ENCODE measurements at places on chromosomes 3 and 15.

- no peak for DNase-seq
Measured at GRCh38 chr15:68687136-68687735, 108.4 kb downstream of the CORO2B start.

DNA sequence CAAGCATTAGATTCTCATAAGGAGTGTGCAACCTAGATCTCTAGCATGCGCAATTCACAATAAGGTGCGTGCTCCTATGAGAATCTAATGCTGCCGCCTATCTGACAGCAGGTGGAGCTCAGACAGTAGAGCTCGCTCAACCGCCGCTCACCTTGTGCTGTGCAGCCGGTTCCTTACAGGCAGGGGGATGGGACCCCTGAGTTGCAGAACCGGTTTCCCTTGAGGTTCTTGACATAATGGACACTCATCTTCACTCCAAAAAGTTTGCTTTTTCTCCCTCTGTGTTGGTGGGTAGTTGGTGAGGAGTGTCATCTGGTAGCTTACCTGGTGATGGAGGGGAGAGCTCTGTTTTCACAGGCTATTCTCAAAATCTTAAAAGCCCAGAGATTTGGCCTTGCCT is 324.0 kb upstream of the TBL1XR1 start:
- peak; percentile 88 for DNase-seq

GRCh38 chr3:69423463-69424155 is 37.7 kb upstream of the FRMD4B start:
- no peak for DNase-seq

- DNase-seq, result no peak
Measured at GRCh38 chr3:64853456-64853855, 165.7 kb upstream of the ADAMTS9 start.

DNA sequence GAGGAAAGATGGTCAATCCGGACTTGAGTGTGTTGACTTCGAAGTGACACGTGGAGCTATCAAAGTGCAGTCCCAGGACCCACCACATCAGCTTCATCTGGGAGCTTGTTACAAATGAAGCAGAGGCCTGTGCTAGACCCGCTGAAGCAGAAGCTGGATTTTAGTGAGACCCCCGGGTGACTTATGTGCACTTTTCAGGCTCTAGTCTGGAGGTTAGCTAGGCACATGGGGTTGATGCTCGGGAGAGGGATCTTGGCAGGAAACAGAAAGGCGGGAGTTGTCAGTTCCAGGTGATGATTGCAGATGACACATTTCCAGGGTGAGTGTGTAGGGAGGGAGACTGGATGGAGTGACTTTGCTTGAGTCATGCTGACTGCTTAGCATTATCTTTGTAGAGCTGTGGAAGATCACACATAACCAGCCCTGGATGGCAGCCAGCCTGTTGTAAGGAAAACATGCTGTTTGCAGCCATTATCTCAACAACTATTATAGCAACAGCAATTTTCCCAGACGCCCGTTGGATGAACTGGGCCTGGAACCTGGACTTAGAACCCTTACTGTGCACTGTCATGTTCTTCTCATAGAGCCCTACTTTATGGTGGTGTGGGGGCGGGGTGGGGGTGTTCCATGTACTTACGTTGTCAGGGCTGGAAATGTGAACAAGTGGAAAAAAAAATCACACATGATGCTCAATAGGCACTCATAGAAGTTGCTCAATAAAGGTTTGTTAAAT is 122.4 kb downstream of the THSD4 start:
- DNase-seq, result no peak

- no peak for DNase-seq
Measured at GRCh38 chr15:56537881-56538280, 72.9 kb upstream of the MNS1 start.

DNA sequence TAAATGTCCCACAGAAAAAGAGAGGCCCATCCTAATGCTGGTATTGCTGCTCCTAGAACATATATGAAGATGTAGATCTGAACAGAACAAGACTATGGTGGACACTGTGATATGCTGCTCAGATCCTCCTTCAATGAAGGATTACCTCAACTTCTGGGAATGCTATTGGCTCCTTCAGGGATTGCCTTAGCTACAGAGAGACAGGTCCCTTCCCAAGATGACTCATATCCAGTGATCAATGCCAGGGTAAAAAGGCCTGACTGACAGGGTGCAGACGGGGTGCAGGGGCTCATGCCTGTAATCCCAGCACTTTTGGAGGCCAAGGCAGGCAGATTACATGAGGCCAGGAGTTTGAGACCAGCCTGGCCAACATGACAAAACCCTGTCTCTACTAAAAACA is 20.5 kb upstream of the STAG1 start:
- DNase-seq, result no peak

DNA sequence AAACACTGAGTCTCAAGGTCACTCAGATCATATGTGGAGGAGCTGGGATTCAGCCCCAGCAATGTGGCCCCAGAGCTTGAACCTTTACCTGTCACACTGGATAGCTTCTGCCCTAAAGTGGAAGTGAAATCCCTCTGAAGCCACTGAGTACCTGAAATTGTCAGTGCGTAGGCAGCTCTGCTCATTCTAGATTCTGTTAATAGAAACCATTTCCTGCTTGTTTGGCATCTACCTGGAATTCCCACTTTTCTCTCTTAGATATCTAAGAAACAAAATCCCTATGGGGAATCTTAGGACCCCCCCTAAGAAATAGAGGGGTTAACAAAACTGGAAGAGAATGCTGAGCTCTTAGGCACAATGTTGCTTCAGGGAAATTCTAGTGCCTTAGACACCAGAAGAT is 29.8 kb downstream of the FBXL22 start:
- no peak for DNase-seq

DNA sequence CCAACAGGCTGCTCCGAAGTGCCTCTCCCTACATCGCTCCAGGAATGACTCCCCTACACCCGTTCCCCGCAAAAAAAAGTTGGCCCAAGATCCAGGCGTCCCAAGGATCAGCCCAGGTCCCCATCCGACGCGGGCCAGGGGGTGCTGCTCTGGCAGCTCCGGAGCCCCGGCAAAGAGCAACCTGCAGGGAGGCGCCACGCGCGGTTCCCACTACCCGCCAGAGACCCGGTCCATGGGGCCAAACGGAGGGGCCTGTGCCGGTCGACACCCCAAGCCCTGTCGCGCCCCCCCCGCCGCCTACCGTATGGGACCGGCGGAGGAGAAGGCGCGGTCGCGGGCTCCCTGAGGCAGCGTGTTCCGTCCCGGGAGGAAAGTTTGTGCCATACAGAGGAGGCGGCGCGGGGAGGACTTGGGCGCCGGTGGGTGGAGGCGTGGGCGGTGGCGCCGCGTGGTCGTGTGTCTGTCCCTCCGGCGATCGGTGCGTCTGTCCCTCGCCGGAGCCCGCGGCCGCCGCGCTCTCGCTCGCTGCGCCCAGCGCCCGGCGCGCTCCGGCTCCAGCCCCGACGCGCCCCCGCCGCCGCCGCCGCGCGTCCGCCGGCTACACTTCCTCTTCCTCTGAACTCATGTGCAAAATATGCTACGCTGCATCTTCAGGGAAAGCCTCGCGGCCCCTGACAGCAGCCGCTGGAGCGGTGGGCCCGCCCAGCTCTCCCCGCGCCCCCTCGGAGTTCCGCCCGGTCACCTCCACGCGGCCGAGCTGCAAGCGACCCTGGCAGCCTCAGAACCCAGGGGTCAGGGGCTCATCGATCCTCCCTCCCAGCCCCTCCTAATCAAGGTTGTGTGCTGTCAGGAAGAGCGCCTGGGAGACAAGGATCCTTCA is at the start of gene RFTN1:
TSS of gene RFTN1 (minus strand) at position 559 of the 880 bp plus-strand sequence. CDS start 19,830 bp downstream, outside the sequence.
- no peak for DNase-seq

DNA sequence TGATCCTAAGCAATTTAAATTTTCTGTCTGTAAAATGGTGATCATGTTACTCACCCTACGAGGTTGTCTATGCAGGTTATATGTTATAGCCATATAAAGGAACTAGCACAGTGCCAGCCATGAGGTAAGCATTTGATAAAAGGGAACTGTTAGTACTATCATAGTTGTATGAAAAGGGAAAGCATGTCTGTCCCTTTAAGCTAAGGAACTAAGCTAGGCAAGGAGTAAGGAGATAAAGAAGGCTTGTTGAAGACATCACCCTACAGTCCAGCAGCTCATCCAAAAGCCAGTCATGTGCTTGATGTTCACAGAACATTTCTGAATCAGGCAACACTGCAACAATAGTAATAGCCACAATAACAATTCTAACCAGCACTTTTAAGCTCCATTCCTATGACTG is 243.9 kb downstream of the ZBTB20 start:
- DNase-seq, result no peak

DNA sequence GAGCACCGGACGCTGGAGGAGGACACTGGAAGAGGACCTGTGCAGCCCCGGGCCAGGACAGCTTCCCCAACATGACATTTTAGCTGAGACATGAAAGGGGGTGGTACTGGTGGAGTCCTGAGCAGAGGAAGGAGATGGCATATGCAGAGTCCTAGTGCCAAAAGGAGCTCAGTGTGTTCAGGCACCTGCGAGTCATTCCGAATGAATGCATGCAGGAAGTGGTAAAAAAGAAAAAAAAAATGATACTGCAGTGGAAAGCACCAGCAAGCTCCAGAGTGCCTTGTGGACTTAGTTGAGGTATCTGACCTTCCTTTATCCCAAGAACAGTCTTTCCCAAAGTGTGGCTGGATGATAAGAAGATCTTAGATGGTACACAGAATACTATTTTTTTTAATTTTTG is 6.6 kb upstream of the ZNF148 start:
- no peak for DNase-seq

DNA sequence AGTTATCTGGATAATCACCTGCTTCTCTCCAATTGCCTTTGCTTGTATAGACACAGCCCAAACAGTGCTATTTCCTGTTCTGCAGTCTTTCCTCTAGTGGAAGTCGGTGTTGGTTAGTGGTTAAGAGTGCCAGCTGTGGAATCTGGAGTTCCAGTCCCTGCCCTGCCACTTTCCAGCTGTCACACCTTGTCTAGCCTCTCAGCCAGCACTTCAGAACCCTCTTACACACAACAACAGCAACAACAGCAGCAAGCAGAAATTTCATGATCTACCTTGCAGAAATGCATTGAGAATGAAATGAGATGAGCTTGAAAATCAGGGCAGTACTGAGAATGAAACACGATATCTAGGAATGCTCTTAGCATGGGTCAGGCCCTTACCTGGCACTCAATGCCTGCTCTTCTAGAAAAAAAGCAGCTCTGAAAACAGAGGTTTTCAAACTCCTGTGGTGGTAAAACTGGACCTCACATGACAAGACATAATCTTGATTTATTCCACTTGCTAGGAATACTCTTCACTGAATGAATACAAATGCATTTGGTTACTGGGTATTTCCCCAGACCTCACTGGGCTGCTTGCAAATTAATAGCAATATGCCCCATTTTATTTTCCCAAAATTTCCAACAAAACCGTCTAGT is 3.3 kb upstream of the WNT5A start:
- DNase-seq, result no peak

DNA sequence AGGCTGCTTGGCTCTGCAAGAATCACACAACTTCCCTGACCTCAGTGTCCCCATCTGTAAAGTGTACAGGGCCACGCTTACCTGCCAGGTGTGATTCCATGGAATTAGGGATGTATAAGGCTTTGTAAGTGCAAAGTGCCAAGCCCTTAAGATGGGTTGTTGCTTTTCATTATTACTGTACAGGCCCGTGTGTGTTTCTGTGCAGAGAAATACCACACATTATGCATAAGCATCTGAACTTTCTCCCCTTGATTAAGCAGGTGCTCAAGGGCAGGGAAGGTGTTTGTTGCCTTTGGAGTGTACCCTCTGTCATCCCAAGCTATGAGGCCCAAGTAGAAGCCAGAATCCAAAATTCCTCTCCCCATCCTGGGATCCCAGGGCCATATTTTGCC is 13.6 kb upstream of the HRH1 start:
- DNase-seq, result no peak

DNA sequence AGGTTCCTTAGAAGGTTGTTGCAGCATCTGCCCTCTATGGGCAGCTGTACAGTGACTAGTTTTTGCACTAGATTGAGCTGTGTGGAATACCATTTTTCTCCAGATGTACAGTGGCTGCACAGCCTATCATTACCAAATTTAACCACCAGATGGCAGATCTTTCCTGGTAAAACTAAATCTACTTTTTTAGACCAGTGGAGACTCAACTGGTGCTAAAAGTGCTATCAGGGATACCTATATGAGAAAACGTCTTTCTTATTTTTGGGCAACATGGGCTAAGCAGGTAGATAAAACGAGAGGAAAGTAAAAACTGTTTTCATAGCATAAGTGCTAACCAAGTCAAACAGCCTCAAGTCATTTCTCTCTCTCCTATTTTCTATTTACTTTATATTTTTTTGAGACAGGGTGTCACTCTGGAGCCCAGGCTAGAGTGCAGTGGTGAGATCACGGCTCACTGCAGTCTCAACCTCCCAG is 21.2 kb downstream of the IGSF10 start:
- peak; percentile 36 for DNase-seq

- no peak for DNase-seq
Measured at GRCh38 chr3:98343647-98344507, 9.8 kb upstream of the OR5K4 start.

- no peak for DNase-seq
Measured at GRCh38 chr3:71492566-71492965, 91.0 kb downstream of the FOXP1 start.

DNA sequence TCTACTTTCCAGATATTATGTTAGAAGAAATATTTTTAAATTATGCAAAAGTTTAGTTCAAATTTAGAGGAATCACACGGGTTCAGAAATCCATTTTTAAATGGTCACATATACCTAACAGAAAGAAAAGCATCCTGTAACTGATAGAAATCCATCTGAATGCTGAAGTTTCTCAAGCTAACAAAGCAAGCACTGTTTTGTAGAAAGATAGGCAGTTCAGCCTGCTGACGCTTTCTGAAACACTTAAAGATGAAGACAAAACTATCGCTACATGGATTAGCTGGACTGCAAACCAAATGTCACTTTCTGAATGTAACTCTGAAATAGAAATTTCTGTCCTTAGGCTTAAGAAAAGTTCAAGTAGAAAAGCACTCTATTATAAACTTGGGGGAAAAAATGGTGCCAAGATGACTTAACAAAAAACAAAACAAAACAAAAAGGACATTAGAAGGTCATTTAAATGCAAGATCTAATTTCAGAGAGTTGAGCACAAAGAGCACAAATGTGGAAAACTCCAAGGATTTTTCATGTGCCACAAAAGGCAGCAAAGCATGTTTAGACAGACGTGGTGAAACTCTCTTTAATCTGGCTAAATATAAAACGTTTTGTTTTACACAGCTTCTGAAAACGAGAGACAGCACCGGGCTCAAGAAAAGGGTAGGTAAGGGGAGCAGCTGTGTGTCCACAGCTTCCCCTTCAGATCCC is 1.2 kb downstream of the PLOD2 start:
- DNase-seq, result no peak

DNA sequence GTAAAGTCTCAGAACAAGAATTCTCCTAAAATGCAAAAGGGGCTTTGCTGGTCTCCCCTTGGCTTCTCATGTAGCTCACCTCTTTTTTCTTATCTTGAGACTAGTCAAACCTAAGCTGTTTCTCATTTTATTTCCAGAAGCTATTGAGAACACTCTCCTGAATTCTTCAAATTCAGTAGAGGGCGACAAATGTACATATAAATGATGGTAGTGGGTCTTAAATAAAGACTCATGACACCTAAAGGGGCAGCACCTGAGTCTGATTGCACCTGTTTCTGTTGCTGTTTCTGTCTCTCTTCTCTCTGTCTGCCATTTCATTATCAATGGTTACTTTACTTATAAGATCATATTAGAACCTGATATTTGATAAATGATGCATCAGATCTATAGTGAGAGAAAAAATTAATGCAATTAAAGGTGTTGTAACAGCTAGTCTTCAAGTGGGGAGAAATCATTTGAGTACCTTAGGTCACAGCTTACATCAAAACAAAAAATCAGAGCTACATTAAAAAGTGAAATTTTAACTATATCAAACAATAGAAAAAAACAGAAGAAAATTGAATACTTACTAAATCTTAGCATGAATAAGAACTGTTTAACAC is 7.0 kb downstream of the ADIPOQ start:
- DNase-seq, result no peak
